Right renal pelvis (tissue), 4 donors: ENCODE measurements at places on chromosomes 2 and 18. TPM values are rescaled to one million over a fixed set of nuclear protein-coding genes. Genes with fewer than 3 reads are reported as not detected.

DNA sequence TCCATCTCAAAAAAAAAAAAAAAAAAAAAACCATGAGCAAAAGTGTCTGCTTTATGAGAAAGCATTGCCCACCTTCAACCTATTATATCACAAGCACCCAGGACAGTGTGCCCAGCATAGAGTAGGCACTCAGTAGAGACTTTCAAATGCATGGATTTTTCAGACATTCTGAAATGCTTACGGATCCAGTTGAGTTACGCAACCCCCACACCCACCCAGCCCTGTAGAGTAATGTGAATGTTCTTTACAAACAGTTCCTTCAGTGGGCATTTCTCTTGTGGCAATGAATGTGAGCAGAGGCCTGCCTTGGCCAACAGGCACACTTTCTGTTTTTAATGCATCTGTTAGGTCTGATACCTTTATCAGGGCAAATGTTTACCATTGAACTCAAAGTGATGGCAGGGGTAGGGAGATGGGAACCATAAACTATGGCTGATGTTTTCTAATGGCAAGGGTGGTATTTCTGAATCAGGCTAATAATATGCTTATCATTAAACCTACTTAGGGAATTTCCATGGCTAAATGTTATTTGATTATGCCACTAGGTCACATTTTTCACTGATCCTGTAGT, 65.0 kb upstream of the RPL31 start:
- no peak for DNase-seq

INPP1 gene
- polyA plus RNA-seq: 13.3 TPM

- no peak for DNase-seq
Measured at GRCh38 chr2:96882906-96883305, 13.0 kb upstream of the SEMA4C start.

PAX3 gene
- not detected for polyA plus RNA-seq

ITGAV gene
- 65.5 TPM for polyA plus RNA-seq

GRCh38 chr2:80303006-80303908, 1.3 kb downstream of the LRRTM1 start:
- no peak for DNase-seq

DNA sequence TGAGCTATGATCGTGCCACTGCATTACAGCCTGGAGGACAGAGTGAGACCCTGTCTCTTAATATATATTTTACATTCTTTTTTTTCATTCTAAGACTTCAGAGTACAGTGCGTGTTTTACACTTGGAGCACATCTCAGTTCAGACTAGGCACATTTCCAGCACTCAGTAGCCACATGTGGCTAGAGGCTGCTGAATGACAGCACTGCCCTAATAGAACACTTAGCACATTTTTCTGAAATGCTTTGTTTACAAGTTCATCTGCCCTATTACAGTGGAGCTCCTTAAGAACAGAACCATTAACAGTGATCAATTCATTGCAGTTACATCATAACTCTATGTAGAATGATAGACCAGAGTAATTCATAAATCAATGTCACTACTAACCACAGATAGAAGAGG, 138.1 kb downstream of the SUCLG1 start:
- no peak for DNase-seq

DNA sequence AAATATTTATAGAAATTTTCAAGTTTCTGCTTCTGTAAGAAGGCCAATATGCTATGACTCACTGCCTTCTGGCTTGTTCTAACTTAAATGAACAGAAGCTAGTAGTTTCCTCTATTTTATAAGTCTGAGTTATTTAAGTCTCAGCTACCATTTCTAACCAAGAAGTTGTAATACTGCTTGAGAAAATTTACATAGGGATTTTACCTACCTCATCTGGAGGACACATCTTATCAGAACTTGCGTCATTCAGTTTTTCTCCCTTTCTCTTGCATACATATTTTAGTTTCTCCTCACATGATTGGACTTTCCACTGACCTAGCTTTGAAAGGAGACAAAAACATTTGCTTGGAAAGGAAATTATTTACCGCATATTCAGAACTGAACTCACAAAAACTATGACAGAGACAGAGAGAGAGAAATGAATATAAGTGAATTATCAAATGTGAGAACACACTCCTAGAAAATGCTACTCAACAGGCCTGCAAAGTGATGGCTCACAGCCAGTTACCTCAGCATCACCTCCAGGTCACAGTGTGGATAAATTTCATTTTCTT, 81.1 kb upstream of the CD302 start:
- no peak for DNase-seq

DNA sequence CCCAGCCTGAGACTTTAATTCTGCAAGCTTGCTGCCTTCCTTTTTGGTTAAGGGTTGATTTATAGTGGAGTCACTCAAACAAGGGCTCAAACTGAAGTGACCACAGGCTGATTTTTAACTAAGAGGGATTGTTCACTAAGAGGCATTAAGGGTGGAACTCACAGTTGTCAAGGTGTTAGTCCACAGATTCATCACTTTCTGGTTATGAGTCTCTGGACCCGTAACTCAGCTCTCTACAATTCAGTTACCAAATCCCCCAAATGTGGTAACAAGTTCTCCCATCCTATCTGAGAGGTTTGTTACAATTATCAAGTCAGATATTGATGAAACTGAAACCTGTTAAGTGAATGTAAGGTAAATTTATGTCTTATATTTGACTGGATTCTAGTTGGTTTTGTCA, 185.9 kb upstream of the KLHL14 start:
- DNase-seq: no peak

DNA sequence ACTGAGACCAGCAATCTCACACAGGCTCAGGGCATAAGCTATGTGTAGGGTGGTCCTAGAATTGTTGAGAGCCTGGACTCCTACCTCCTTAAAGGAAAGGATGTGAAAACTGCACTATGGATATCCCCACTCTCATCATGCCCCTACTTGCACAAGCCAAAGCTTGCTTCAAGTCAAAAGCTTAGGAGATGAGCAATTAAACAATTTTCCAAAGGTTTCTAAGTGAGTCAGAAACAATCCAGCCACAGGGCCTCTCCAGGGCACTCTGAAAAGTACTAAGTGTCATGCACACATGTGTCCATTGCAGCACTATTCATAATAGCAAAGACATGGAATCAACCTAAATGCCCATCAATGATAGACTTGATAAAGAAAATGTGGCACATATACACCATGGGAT, 215.4 kb downstream of the AFF3 start:
- DNase-seq: no peak

GRCh38 chr18:69763002-69763401, 184.7 kb downstream of the CD226 start:
- no peak for DNase-seq

- DNase-seq: no peak
Measured at GRCh38 chr2:204145791-204146190, 209.2 kb downstream of the ICOS start.

MEP1B gene
- 0.05 TPM for polyA plus RNA-seq

SGO2 gene
- polyA plus RNA-seq: 14.9 TPM

DNA sequence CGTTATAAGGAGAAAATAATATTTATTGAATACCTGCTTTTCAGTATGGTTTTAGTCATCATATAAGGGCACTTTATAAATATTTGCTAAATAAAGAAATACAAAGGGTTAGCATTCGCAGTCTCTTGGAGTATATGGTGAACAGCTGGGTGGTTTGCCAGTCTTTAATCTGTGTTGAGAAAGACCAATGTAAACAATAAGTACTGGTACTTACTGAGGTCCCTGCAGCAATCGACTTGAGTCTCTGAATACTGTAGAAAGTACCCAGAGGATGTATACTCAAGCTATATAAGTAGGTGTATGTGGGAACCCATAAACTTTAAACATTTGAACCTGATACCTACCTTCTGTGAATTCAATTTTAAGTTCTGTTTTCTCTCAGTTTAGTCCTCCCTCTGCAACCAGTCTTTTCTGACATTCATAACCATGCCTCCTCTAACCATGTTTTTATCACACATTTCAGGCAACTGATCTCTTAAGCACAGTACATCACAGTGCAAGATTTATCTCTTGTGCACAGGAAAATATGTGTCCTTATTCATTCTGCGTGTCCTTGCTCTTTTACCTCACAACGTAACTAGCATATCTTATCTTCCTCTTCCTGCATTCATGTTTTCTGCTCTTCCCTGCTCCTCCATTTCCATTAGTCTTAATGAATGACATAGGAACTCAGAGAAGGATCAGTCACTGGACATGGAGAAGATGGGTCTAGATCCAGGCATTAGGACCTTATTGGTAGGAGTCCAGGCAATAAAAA, 21.7 kb downstream of the C18orf63 start:
- no peak for DNase-seq

GRCh38 chr2:232489516-232490220, 2.0 kb upstream of the ECEL1 start:
- DNase-seq: no peak

- DNase-seq: no peak
Measured at GRCh38 chr18:47574966-47575365, 323.5 kb upstream of the SKOR2 start.

PAIP2B gene
- 19.7 TPM for polyA plus RNA-seq

SPR gene
- polyA plus RNA-seq: 11.9 TPM

DNA sequence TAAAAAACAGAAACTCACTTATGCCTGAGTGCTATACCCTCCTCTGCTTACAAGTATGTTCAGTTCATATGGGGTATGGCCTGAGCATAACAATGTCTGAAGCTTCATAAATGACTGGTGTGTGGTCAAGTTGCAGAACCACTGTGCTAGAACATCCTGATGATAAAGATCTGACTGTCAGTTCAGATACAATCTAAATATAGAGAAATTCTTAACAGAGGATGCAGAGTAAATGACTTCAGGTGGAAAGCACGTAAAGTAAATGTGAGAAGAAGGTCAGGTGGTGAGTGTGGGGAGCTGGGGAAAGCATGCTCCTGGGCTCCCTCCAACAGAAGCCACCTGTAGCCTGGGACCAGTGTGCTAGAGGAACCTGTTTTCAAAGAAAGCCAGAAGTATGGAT, 926.2 kb downstream of the TSN start:
- DNase-seq: no peak

GRCh38 chr2:60867007-60867406, 14.4 kb upstream of the REL start:
- DNase-seq: no peak

- DNase-seq: no peak
Measured at GRCh38 chr2:147623328-147623727, 221.5 kb upstream of the ACVR2A start.

- DNase-seq: no peak
Measured at GRCh38 chr2:38997781-38998180, 108.1 kb downstream of the ARHGEF33 start.

DNA sequence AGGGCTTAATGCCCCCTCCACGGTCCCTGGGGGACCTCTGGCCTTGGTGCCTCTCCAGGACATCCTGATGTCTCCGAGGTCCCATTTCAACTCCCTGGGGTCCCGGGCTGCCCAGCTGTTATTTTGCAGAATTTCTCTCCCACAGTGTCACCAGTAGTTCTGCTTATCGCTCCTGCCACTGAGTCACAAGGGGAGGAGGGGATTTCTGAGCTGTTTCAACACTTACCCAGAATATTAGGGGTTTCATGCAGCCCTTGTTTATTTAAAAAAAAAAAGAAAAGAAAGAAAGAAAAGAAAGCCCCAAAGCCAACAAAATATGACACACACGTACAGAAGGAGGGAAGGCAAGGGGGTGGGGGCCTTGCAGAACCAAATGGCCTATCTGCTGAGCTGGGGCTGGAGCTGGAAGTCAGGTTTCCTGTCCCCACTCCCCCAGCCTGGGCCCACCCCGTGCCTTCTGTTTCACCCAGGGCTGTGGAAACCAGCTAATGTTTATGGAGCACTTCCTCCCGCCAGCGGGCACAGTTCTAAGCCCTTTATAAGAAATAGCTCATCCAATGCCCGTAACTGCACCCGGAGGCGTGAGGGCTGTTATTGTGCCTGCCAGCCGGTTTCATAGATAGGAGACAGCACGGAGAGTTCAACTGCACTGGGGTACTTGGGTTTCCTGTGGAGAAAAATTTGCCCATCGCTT, 8.4 kb upstream of the ARID5A start:
- no peak for DNase-seq

- no peak for DNase-seq
Measured at GRCh38 chr2:101710471-101711318, 13.2 kb downstream of the MAP4K4 start.

DNA sequence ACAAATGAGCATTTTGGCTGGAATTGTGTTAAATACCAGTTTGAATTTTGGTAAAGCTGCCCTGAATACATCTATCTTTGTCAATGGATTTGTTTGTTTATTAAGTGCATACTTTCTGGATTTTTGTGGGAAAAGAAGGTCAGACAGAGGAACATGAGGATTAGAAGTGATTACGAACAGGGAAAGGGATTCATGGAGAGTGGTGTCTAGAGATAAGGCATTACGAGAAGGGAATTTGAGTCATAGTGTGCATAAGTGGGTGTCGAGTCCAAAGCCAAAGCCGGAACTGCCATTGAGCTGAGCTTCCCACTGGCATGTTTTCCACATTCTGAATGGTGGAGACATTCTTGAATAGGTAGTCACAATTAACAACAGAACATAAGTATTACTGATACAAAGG, 68.9 kb upstream of the EFEMP1 start:
- DNase-seq: no peak

DNA sequence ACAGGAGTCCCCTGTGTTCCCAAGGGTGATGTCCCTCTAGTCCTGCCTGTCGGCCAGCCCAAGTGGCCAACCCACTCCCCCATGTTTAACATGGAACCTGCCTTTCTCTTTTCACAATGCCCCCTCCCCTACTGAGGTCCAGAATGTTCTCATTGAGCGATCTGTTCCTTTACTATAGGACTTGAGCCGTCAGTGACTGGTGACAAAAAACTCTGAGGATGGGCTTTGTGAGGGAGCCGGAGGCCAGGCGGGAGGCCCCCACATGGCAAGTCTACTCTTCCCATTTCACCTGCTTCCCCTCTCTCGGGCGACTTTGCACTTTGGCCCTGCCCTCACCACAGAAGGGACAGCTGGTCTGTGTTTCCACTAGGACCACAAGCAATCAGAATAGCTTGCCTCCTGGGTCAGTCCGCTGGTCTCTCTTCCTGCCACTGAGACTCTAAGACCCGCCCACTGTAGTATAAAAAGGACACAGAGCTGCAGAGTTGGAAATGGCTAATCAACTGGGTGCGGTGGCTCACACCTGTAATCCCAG, 146.5 kb upstream of the RAB12 start:
- no peak for DNase-seq

C2orf15 gene
- 9.9 TPM for polyA plus RNA-seq

DNA sequence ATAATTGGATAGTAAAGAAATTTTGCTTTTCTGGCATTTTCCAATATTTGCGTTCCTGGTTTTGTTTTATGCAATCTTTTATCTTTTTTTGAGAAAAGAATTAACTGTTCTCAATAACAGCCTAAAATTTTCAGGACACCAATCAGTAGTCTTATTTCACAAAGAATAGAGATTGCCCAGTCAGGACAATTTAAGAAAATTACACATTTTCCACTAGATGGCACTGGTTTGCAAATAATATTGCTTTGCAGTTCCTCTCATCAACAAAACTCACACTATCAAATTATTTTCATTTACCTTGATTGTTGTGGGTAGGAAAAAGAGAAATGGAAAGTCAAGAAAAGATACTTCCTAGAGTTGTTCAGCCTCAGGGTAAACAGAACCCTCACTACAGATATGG, 2.4 kb upstream of the RBM45 start:
- DNase-seq: no peak

GRCh38 chr2:19857100-19857499, 44.7 kb downstream of the TTC32 start:
- no peak for DNase-seq

CD207 gene
- 0.08 TPM for polyA plus RNA-seq

RGPD6 gene
- 29.3 TPM for polyA plus RNA-seq

GRCh38 chr2:24785671-24786321, 7.4 kb downstream of the PTRHD1 start:
- no peak for DNase-seq

SLC40A1 gene
- polyA plus RNA-seq: 141 TPM

GRCh38 chr2:119429225-119429981, 2.3 kb upstream of the TMEM37 start:
- DNase-seq: no peak

ZC3H6 gene
- 9.7 TPM for polyA plus RNA-seq

- no peak for DNase-seq
Measured at GRCh38 chr2:96188821-96189526, 19.7 kb downstream of the STARD7 start.
